Cardiac septum (tissue), 1 donor: ENCODE measurements at places on chromosomes 6 and 20. TPM values are rescaled to one million over a fixed set of nuclear protein-coding genes. Genes with fewer than 3 reads are reported as not detected.

DNA sequence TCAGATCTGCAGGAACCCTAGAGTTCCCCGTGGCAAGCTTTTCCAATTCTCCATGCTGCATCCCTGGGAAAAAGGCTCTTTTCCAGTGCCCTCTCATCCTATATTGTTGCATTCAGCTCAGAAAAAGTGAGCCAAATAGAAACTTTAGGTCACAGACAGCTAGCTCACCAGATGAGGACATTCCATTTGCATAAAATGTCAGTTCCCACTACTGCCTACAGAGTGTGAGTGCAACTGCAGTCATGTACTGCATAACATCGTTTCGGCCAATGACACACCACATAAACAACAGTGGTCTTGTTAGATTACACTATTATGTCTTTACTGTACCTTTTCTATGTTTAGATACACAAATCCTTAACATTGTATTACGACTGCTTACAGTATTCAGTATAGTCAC is 8.6 kb downstream of the HS3ST5 start:
- DNase-seq: no peak

GRCh38 chr6:25556516-25556915 is 95.5 kb upstream of the SCGN start:
- DNase-seq: peak; percentile 78

DNA sequence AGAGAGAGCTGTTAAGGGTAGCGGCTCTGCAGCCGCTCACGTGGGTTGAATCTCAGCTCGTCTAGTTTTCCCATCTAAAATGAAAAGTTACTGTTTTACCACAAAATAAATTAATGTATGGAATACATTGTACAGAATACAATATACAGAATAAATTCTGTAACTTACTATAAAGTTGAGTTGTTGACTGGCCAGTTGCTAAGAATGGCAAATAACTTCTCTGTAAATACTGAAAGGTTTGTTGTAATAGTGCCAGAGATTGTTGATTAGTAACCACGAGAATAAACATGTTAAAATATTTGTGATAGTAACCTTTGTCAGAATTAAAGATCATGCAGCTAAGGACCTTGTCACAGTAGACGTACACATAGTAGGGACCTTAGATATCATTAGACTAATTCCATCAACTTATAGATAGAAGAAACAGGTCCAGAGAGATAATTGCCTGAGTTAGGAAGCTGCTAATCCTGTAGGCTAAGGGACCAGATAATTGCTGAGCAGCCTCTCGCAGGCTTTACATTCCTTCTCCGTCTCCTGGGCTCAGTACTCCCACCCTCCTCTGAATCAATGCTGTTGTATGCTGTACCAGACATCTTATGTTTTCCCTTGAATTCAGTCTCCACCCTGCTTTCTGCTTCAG is 544 bp upstream of the NRM start:
- no peak for DNase-seq

GRCh38 chr6:143107911-143108761 is 47.4 kb downstream of the AIG1 start:
- no peak for DNase-seq

- no peak for DNase-seq
Measured at GRCh38 chr6:88490908-88491264, 324.7 kb upstream of the CNR1 start.

DNA sequence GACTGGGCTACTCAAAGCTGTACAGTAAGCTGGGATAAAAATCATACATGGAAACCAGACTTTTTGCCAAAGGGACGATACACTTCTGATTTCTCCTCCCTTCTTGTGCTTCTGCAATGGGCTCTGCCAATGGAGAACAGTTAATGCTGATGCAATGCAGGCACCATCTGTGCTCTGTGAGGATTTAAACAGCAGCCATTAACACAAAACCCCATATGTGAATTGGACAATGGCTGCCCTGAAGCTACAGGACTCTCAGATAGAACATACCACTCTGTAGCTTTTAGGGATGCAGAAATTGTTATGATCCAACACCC is 71.9 kb downstream of the GJA10 start:
- no peak for DNase-seq

GRCh38 chr6:30720738-30721197 is 616 bp downstream of the TUBB start:
- DNase-seq: peak; percentile 86

DNA sequence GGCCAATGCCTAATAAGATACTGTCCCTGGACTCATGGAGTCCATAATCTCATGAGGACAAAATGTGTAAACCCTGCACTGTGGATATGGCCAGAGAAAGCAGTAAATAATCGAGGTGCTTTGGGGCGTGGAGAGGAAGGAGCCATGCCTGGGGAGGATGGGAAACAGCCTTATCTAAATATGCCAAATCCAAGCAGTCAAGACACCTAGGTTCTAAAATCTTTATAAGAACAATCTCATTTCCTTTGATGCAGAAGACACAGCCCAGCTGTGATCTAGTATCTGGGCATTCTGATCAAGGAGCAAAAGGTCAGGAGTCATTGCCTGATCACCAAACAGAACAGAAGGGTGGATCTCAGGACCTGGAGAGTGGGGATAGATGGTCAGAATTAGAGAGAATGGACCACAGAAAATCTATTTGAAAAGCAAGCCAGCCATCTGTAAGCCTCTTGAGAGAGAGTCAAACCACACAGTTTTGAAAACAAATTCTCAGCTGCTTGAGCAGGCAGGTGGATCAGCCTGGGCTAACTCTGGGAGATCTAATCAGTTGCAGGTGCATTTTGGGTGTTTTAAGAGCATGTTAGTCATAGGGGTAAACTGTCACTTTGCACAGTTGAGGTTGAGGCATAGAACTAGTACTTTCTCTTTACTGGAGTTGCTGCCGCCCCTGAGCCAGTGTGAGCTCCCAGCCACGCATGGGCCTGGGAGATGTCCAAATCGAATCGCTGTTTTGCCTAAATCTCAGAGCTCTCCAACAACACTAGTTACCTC is 130.8 kb upstream of the TNFAIP3 start:
- DNase-seq: no peak

C20orf202 gene
- total RNA-seq: 0.13 TPM

MMS22L gene
- total RNA-seq: 3.5 TPM

STK38 gene
- total RNA-seq: 31.6 TPM
